ENCODE measurements at places on chromosomes 11 and 22.

GRCh38 chr11:133204158-133204557, 328.1 kb downstream of the OPCML start:
- no peak for DNase-seq

DNA sequence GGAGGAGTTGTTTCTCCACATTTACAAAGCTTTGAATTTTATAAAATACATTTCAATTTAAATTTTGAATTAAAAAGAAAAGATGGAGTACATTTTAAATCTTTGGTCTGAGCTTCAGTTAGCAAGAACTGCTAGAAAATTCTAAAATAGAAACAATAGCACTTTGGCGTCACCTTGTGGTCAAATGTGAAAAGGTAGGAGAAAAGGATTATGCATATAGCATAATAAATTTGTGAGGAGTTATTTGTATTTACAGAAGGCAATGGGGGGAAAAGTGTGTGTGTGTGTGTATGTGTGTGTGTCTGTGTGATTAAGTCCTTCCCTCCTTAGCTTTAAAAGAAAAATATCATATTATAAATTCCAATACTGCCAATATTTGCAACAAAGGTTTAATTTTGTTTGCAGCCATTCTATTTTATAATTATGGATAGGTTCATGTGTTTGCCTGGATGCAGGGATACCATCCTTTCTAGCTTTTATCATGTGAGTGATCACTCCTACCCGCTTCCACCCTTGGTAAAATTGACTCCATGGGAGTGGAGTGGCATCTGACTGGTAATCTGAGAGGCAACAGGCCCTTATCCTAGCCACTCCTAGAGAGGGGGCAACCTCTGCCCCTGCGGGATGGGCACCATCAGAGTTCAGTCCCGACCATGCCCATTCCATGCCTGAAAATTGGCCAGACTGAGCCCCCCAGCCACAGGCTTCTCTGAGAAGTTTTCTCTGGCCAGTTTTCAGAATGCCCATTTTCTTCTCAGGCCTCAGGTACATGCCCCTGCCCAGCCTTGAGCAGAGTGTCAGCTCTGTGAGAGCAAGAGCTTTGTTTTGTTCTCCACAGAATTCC, 13.6 kb upstream of the LGR4 start:
- DNase-seq = no peak

GRCh38 chr22:28413612-28414399, 265.8 kb downstream of the TTC28 start:
- no peak for DNase-seq

- DNase-seq = peak; percentile 45
Measured at GRCh38 chr11:83115551-83115950, 41.4 kb upstream of the PCF11 start.

GRCh38 chr11:93198215-93198845, 539 bp upstream of the SLC36A4 start:
- DNase-seq = no peak

DNA sequence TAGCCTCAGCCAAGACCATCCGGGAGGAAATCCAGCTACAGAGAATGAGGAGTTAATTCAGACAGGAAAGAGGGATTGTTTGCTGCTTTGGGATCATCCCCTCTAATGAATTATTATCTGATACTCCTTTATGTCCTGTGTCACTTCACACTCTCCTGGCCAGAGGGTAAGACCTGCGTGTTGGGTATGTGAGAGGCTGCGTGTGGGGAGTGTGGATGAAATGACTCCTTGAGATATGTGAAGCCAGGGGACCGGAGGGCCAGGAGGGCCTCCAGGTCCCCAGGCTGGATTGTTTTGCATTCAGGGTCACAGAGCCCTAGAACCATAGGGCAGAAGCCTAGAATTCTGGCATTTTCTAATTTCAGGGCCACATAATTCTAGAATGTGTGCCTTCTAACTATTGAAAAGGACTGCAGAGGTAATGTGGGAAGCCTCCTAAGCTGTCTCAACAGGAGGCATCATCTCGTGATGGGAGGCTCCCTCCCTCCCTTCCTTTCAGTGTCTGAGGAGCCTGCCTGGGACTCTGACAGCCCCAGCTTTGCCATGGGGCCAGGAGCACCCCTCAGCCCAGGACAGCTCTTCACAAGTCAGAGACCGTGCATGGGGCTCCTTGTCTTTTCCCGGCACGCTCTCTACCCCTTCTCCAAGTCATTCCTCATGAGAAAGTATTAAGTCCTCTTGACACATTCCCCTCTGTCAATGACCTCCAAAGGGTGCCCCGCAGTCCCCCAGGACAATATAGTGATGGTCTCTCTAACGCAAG, 3.7 kb downstream of the TPBGL start:
- no peak for DNase-seq

- DNase-seq = no peak
Measured at GRCh38 chr11:25667871-25668270, 664.1 kb upstream of the ANO3 start.

DNA sequence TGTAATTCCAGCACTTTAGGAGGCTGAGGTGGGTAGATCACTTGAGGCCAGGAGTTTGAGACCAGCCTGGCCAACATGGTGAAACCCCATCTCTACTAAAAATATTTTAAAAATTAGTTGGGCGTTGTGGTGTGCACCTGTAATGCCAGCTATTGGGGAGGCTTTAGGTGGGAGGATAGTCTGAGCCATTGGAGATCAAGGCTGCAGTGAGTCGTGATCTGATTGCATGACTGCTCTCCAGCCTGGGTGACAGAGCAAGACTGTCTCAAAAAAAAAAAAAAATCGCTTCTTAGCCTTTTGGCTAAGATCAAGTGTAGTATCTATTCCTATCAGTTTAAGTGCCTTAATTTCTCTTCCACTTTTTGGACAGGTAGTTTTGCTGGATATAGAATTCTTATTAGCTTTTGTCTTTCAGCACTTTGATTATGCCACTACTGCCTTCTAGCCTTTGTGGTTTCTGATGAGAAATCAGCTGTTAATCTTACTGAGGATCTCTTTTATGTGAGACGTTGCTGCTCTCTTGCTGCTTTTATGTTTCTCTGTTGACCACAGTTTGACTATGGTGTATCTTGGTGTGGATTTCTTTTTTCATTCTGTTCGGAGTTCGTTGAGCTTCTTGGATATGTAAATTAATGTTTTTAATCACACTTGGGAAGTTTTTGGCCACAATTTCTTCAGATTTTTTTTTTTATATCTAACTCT, 24.7 kb downstream of the CHEK1 start:
- DNase-seq = no peak

DNA sequence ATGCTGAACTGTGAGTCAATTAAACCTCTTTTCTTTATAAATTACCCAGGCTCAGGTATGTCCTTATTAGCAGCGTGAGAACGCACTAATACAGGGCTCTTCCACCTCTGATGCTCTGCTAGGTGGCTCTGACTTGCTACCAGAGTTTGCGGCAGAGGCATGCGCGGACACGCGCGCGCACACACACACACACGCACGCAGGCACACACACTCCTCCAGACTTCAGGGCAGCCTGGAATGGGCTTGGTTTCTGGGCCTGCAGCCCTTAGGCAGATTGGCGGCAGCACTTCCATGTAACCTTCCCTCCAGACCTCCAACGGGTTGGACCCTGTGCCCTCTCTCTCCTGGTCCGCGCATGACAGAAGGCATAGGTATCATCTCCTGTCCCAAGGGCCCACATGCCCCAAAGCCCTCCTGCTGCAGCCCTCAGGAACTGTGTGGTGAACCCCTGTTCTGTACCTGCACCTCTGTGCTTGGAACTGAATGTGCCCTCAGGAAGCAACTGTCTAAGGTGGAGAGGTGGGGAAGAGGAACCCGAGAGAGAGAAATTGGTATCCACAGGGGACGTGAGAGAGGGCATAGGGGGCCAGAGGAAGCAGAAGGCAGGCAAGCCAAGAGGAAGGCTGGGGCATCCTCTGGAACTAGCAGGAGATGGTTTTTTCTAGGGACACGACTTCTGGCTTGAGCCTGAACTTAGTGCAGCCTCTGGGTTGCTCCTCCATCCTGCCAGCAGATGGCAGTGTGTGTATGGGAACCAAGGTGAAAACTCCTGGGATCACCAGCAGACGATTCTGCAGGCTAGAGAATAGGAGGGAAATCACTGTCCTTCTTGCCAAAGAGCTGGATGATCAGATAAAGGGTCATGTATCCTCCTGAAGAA, 23.4 kb upstream of the RIC3 start:
- DNase-seq = peak; percentile 86

Data from ELF-1 (cell line).